ENCODE measurements at places on chromosomes 7 and 10.

- DNase-seq, result no peak
Measured at GRCh38 chr7:107613439-107613838, 33.4 kb downstream of the BCAP29 start.

- DNase-seq, result no peak
Measured at GRCh38 chr7:48087349-48087748, 1.7 kb upstream of the UPP1 start.

DNA sequence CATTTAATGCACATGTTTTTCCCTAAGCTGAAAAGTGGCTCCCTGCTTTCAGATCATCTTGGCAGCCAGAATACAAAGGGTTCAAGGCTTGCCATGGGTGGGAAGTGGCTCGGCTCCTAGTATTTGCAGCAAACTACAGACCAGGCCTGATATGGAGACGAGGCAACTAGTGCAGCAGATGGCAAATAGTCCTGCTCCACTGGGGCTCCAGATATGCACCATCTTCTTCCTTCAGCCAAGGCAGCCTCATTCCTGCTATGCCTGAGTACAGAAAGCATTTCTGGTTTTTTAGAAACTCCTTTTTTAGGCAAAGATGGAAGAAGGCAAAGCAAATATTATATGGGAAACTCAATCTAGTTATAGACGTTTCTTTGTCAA, 23.9 kb downstream of the LRRC4 start:
- DNase-seq, result no peak

DNA sequence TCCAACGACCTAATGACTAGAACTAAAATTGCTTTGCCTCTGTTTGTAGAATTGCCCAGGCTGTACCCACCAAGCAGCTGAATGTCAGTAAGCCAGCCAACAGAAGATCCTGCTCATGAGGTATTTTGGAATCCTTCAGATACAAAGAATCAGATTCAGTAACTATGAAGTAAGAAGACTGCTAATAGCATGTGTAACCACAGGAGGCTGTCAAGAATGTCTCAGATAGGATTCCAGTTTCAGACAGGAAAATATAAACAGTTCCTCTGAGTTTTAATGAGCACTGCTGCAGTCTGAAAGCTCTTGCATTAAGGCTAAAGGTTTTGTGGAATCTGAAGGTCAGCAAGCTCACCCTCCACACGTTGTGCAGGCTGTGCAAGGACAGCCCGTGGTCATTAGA, 112.6 kb upstream of the ADAM12 start:
- DNase-seq, result no peak

- DNase-seq, result no peak
Measured at GRCh38 chr7:95863-96260, 96.5 kb upstream of the FAM20C start.

DNA sequence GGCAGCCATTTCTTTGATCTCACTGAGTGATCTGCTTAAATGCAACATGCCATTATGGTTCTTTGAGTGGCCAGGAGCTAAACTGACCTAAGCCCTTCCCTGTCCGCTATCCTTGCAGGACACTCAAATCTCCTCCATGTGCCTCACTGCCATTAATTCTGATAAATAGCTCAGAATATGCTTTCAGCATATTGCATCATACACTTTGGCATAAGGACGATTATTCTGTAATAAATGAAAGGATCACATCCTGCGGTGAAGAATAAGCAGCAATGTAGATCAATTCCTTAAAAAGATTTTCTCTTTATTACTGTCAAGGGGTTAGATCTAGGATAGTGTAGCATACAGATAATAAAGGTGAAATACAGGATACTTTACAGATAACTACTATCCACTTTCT, 231.8 kb upstream of the CTBP2 start:
- no peak for DNase-seq

DNA sequence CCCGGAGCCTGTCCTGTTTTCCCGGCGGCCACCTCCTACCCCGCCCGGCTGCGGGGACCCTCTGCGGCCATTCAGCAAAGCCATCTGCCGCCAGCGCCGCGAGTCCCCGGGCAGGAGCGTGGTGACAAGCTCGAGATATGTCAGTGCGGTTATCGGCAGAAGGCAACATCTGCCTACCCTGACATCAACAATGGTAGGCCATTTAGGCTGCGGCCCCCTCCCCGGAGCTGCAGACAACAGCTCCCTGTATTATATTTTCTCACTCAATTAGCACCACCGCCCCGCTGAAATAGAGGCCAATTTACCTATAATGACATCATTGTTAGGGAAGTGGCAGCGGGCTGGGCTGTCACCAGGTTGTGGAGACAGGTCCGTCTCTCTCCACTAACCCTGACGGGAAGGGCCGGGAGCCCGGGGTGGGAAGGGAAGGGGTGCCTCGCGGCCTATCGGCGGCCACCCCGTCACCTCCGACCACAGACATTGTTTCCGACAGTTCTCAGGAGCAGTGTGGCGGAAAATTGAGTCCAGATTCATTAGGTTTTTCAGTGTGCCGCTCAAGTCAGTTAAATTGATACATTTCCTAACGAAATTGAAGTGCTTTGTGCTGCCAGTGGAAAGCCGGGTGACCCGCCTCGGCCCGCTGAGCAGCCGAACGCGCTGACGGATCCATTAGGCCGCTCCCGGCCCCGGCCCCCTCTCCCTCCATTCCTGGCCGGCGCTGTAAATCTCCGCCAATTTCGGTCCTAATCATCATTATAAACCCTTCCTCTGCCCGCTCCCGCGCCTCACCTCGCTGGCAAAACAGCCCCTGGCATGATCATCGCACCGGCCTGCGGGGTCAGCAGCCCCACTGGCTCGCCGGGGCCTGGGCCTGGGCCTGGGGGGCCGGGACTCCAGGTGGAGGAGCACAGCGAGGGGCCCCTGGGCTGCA, 43.0 kb downstream of the UNCX start:
- peak; percentile 14 for DNase-seq

GRCh38 chr10:76415554-76415953, 984.1 kb downstream of the LRMDA start:
- DNase-seq, result peak; percentile 48

DNA sequence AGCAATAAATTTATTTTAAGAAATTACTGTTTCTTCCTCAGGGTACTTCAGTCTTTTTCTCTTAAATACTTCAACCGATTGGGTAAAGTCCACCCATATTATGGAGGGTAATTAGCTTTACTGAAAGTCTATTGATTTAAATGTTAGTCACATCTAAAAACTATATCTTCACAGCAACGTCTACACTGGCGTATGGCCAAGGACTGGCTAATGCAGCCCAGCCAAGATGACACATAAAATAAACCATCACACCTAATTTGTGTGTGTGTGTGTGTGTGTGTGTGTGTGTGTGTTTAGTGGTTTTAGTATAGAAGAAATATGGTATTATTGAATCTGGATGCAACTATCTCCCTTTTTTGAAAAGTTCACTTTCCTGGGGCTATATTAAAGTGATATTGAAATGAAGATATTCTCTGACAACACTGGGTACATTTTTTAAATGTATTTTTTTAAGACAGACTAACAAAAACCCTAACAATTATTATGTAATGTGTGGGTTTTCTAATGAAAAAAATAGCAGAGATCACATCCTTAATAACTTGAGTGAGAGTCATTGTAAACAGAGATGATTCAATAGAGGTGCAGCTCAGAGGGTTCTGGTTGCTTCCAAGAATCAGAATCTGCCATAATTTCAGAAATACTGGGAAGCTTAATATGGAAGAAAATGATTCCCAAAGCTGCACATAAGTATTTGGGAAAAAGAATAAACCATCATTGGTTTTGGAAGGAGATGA, 584.2 kb upstream of the MBL2 start:
- no peak for DNase-seq

- DNase-seq, result no peak
Measured at GRCh38 chr10:37758074-37758473, 99.3 kb downstream of the ZNF248 start.

DNA sequence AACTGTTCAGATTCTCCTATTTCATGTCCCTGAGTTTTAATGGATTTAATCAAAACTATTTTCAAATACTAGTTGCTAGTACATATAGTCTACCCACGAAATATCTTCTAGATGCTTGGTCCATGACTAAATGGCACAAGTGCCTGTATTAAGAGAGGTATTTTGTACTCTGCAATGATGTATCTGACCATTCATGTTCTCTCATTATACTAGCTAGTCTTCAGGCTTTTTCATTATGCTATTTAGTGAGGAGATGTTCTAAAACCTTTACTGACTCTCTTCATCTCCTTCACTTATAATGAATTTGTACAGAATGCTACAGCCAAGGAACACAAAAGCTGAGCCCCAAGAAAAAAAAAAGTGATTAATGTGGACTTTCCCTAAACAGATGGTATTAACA, 222.5 kb downstream of the AHR start:
- DNase-seq, result no peak

- DNase-seq, result no peak
Measured at GRCh38 chr7:92333866-92334265, 88.1 kb downstream of the ANKIB1 start.

GRCh38 chr10:21523557-21524008, 1.9 kb downstream of the SKIDA1 start:
- DNase-seq, result peak; percentile 59

DNA sequence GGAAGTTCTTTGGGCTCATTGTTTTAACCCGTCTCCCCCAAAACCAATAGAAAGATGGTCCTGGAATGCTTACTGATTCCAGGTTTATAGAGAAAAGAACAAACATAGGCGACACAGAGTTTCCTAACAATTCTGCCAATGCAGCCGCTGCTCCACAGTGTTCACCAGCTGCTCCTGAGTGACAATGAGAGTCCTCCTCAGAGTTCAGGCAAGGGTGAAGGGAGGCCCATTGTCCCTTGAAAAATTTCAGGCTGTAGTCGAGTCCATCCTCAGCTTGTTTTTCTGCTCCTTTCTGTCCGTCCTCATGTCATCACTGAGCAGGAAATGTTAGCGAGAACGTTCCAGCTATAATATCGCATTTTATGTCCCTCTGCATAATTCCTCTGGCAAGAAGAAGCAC, 537.6 kb downstream of the TCERG1L start:
- DNase-seq, result no peak

DNA sequence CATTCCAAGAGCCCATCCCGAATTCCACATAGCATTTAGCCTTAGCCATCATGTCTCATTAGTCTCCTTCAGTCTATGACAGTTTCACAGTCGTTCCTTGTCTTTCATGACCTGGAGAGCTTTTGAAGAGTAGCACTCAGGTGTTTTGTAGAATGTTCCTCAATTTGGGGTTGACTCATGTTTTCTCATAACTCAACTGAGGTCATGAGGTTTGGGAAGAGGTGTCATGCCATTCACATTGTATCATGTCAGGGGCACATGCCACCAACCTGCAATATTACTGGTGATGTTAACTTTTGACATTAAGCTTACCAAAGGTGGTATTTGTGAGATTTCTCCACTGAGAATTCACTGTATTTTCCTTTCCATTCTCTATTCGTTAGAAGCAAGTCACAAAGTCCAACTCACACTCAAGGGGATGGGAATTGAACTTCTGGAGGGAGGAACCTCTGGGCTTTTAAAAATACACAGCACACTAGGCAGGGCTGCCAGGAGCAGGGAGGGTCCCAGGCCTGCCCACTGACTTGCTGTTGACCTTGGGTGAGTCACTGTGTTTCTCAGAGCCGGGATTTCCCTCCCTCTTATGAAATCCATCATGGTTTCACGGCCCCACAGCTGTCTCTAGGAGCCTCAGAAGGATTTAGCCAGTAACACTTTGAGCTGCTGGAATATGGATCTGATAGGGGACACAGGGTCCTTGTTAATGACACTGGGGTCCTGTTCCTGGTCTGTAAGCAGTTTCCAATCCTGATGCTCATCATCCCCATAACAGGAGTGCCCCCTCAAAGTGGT, 74.4 kb upstream of the TCF7L2 start:
- no peak for DNase-seq

DNA sequence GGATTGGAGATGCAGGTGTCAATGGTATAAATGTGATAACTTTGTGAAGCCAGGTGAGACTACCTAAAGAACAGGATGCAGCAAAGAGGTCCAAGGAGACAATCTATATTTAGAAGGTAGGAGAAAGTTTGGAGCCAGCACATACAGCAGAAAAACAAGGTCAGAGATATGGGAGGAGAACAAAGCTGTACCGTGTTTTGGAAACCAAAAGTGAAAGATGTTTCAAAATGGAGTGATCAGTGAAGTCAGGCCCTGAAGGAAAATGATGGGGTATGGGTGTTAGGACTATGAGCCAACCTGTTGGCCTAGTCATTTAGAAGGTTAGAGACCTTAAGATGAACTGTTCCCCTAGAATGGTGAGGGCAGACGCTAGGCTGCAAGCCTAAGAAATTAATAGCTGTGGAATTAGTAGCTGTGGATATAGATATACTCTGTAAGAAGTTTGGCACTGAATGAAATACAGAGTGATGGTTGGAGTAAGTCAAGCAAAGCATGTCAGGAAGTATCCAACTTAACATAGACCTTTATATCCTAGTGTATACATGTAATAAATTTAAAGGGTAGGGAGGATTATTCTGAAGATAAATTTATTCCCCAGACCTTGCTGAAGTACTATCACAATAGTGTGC, 149.8 kb upstream of the WNT16 start:
- DNase-seq, result no peak

GRCh38 chr7:7292608-7293007, 110.3 kb downstream of the C1GALT1 start:
- DNase-seq, result no peak

DNA sequence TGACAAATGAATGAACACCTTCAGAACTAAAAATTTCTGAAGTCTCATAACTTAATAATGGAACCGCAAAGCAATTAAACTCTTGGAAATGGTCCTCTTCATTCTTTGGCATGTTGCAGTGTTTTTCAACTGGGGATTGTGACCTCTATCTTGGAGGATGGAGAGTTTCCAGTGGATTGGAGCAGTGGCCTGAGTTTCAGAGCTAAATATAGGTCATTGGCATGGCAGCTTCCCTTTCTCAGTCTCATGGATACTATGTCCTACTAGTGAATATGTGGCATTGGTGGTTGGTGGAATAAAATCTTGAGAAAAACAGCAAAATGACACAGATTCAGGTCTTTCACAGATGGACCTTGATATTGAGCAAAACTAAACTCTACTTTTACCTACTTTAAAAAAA, 24.1 kb upstream of the EPC1 start:
- DNase-seq, result no peak

- DNase-seq, result no peak
Measured at GRCh38 chr10:61001731-61002122, 57.7 kb upstream of the RHOBTB1 start.

DNA sequence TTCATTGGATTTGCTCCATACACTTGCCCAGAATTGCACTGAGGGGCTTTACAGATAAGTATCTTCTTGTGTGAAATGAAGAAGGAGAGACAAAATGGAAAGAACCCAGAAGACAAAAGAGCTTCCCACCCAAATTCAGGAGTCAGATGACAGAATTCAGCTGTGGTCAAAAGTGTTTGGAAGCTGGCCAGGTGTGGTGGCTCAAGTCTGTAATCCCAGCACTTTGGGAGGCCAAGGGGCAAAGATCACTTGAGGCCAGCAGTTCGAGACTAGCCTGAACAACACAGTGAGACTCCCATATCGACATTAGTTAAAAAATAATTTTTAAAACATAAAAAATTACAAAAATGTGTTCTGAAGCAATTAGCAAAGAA, 27.1 kb downstream of the DUSP5 start:
- DNase-seq, result no peak
